ENCODE measurements at places on chromosomes 3 and 15. TPM values are rescaled to one million over a fixed set of nuclear protein-coding genes. Genes with fewer than 3 reads are reported as not detected.

GRCh38 chr15:73442421-73442820 lies 543 bp upstream of the REC114 start:
- no peak for DNase-seq

DNA sequence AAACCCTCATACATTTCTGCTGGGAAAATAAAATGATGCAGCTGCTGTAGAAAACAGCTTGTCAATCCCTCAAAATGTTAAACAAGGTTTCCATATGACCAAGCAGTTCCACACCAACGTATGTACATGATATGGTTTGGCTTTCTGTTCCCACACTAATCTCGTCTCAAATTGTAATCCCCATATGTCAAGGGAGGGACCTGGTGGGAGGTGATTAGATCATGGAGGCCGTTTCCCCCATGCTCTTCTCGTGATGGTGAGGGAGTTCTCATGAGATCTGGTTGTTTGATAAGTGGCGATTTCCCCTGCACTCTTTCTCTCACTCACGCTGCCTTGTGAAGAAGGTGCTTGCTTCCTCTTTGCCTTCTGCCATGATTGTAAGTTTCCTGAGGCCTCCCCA lies 100.6 kb upstream of the SLC24A5 start:
- no peak for DNase-seq

DNA sequence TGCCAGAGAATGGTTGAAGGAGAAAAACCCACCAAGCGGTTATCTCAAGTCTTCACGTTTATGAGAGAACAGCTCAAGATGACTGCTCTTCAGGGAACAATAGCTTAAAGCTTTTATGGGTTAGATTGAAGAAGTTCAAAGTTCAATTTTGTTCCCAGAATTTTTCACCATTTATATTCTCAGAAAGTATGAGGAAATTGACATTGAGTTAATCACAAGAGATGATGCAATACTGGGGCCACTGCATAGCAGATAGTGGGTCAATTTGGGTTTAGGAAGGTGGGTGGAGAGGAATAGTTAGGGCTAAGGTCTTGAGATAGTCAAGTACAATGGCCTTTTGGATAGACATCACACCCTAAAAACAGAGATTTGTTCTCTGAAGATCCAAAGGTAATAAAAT lies 539.3 kb downstream of the SQOR start:
- DNase-seq = no peak

PIK3CB gene
- 20.2 TPM for total RNA-seq

DNA sequence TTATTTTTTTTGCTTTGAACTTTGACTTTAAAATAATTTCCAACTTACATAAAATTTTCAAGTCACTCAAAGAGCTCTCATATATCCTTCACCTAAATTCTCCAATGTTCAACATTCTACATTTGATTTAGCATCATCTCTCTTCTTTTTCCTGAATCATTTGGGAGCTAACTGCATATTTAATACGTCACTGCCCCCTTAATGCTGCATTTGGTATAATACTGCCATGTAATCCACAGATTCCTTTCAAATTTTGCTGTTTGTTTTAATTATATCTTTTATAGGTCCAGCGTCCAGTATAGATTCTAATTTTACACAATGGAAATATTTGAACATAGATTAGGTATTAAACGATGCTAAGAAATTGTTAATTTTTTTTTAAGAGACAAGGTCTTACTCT lies 2.3 kb upstream of the EIF2AK4 start:
- DNase-seq = no peak
